ENCODE measurements at places on chromosomes 7 and 10.

DNA sequence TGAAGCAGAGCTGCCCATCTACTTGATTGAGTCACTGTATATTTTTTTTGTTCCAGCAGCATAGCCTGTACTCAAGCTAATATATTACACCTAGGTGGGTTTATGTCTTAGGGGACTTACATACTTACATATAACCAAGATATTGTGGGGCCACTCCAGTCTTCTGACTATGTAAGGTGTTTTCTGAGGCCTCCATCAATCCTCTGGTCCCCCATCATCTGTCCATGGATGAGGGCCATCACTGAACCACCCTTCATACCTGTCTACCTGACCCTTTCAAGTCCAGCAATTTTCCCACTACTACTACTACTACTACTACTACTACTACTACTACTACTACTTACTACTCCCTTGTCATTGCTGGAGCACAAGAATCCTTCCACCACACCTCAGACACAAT is 3.2 kb upstream of the FAM241B start:
- DNase-seq: no peak

- no peak for DNase-seq
These were observed 158.2 kb downstream of the SPAG6 start for GRCh38 chr10:22503315-22504088.

GRCh38 chr7:140263277-140263676 is 86.5 kb upstream of the KDM7A start:
- peak; percentile 56 for DNase-seq

- DNase-seq: no peak
These were observed 20.3 kb downstream of the SCART1 start for GRCh38 chr10:133474027-133474426.

DNA sequence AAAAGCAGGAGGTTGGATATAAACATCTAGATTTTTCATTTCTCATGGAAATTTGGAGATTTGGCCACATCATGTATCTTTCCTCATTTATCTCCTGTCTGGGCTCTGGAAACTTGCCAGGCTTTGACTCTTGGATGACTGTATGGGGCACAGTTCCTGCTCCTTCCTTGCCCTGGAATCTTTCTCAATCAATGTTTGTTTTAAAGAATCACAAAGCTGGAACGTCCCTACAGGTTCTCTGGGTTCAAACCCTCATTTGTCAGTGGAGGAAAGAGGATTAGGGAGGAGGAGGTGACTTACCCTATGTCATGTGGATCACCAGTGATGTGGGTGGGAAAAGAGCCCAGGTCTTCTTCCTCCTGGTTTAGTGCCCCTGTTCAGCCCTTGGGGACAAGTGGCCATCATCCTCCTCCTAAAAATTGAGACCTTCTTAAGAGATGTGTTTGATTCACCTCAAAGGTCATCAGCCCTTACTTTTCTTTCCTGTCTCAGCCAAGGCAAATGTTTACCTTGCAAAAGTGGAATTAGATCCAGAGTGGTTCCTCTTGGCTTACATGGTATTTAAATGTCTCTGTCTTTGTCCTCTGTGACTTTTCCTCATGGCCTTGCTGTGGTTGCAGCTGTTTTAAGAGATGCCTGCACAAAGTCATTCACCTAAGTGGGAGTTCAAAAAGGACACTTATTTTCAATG is 38.8 kb upstream of the PDZD8 start:
- DNase-seq: no peak

DNA sequence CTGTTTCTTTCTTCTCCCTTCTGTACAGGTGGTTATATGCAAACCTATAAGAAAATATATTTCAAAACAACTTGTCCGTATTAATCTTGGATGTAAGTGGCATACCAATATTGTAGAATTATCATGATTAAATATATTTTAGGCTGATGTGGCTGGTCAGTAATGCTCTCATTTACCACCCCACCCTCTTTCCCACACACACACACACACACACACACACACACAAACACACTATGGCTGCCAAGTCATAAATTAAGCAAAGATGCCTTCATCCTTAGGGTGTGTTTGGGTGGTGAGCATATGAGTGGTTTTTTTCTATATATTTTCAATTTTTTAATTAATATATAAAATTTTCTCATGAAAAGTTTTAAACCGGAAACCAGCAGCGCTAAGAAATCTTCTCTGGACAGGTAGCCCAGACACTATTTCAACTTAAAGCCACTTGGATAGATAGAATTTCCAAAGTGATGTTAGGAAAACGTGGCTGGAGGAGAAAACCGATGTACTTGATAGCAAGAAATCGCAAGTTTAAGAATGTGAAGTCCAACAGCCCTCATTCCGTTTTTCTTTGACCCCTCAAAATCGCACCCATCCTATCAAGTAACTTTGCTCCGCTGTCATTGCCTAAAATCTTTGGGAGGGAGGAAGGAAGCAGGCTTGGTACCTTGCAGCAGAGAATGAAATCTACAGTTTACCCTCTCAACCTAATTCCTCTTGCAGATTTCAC is 171.7 kb downstream of the FAM107B start:
- no peak for DNase-seq

DNA sequence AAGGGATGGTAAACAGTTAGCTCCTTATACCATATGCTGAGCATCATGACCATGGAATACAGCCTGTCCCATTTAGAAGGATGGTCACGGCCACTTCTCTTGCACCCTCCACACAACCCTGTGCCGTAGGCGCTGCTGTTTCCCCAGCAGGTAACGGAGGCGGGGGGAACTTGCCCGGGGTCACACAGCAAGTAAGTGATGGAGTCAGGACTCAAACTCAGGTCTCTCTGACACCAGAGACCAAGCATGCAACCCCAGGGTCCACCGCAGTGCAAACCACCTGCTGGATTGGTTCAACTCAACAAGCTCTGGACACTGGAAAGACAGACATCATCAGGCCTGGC is 71.6 kb downstream of the ZRANB1 start:
- DNase-seq: no peak

Measured in CD14-positive monocyte (primary cell).